Mesendoderm (in vitro differentiated cells): ENCODE measurements at places on chromosomes 3 and 15.

DNA sequence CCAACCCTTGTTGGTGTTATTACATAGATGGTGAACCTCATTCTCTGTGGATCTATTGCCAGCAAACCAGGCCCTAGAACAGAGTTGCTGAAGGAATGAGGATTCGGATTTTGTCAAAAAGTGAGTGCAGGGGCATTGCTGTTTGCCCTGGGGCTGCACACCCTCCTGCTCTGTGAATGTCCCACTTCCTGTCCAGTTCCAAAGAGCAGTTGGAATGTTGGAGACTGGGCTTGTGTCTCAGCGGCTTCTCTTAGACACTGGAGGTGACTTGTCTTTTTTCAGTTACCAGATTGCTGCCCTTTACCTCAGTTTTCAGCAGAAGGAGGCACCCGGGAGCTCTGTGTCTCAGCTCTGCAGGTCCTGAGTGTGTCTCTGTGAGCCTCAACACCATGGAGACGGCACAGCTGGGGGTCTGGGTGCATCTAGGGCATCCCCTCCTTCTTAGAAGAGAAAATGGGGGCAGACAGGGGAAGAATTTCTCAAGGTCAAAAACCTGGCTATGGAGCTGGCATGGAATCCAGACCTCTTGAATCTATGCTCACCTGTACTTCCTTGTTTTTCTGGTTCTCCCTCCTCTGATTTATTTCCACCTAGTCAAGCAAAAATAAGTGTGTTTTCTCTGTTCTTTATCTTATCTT lies 46.3 kb downstream of the LIMD1 start:
- DNase-seq: no peak

DNA sequence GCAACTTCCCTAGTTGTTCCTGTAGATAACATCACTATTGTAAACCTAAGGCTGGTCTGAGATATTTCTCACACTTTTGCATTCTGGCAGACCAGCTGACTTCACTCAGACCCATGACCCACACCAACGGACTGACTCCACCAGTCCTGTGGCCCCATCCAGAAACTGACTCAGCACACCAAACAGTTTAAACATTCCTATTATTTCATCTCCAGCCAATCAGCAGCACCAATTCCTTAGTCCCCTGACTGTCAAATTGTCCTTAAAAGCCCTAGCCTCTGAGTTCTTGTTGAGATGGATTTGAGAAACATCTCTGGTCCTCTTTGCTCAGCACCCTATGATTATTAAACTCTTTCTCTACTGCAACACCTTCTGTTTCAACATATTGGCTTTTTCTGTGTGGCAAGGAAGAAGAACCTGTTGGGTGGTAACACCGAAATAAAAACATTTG lies 12.2 kb upstream of the IDH2 start:
- no peak for DNase-seq

GRCh38 chr3:57110214-57110613 lies 49.8 kb downstream of the SPATA12 start:
- no peak for DNase-seq

DNA sequence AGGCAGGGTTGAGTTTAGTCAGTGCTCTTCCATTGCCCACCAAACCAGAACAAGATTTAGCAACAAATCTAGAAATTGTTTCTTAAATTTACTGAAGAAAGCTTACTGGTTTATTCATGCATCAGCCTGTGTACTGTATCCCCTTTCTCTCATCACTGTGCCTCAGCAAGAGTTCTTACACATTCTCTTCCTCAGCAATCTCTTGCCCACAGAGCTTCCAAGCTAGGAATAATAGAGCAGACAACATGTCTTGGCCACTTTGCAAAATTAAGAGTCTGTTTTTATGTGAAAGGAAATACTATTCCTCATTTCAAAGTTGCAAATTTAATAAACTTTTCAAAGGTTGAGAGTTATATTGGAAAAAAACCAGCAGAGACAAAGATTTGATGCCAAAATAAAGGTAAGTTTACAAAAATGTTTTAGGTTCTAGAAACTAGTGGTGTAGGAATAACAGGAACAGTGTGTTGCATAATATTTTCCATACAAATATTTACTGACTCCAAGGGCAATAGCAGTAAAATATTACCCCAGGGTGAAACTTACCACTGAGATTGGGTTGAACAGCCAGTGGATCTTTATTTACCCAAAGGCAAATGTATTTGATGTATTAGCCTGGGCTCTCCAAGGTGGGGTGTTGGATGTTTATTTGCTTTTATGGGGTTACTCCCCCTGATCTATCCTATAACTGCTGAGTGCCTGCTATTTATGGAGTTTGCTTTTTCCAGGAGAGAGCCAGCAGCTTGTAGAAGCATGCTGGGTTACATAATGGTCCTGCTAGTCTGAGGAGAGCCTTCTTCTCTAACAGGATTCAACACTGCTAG lies 276.7 kb downstream of the ADAMTSL3 start:
- DNase-seq: no peak
